Lower lobe of right lung (tissue), 2 donors: ENCODE measurements at places on chromosomes 2 and 18. TPM values are rescaled to one million over a fixed set of nuclear protein-coding genes. Genes with fewer than 3 reads are reported as not detected.

TMEM169 gene
- 1.2 TPM for total RNA-seq

TBR1 gene
- total RNA-seq = not detected

ANKRD29 gene
- 56.5 TPM for total RNA-seq

RAPGEF4 gene
- 14.6 TPM for total RNA-seq

TMEM37 gene
- total RNA-seq = 21.7 TPM

CFLAR gene
- total RNA-seq = 345 TPM

CD8B gene
- total RNA-seq = 1.5 TPM

KIF3C gene
- total RNA-seq = 6.0 TPM

CCDC85A gene
- total RNA-seq = 17.0 TPM

TCF7L1 gene
- total RNA-seq = 17.1 TPM

MGAT4A gene
- total RNA-seq = 82.0 TPM

SKOR2 gene
- not detected for total RNA-seq

FIGN gene
- 5.8 TPM for total RNA-seq

RUFY4 gene
- not detected for total RNA-seq

PLA2R1 gene
- total RNA-seq = 5.6 TPM

EFEMP1 gene
- total RNA-seq = 219 TPM

WNT10A gene
- 0.35 TPM for total RNA-seq

DYSF gene
- 41.2 TPM for total RNA-seq

ZNF638 gene
- total RNA-seq = 115 TPM

LTBP1 gene
- total RNA-seq = 34.7 TPM

CD8B2 gene
- total RNA-seq = 0.21 TPM

TTN gene
- 40.3 TPM for total RNA-seq

RNF125 gene
- total RNA-seq = 8.1 TPM

CCDC74A gene
- 4.9 TPM for total RNA-seq

IL18R1 gene
- 27.5 TPM for total RNA-seq

OXER1 gene
- 1.9 TPM for total RNA-seq

NT5C1B gene
- total RNA-seq = not detected

NAT8 gene
- not detected for total RNA-seq

PSTPIP2 gene
- 11.5 TPM for total RNA-seq

CLEC4F gene
- total RNA-seq = 0.71 TPM

SERPINB12 gene
- total RNA-seq = not detected

OR6B2 gene
- total RNA-seq = not detected

IL36A gene
- total RNA-seq = not detected

MYO5B gene
- total RNA-seq = 23.3 TPM

FBXO48 gene
- 2.3 TPM for total RNA-seq

RND3 gene
- 20.8 TPM for total RNA-seq

RGPD4 gene
- not detected for total RNA-seq

SLC4A3 gene
- total RNA-seq = 1.0 TPM

VWA3B gene
- 7.9 TPM for total RNA-seq

ARHGAP28 gene
- 13.1 TPM for total RNA-seq

GRP gene
- 1.7 TPM for total RNA-seq

SPATA3 gene
- total RNA-seq = not detected

MRPL33 gene
- 93.3 TPM for total RNA-seq

DSG3 gene
- not detected for total RNA-seq

IL1F10 gene
- total RNA-seq = not detected

NETO1 gene
- not detected for total RNA-seq

PRSS56 gene
- total RNA-seq = not detected

AGXT gene
- total RNA-seq = not detected

ASAP2 gene
- total RNA-seq = 24.3 TPM

VIT gene
- 4.2 TPM for total RNA-seq

MROH2A gene
- not detected for total RNA-seq

ERMN gene
- total RNA-seq = 0.21 TPM

CRYGD gene
- total RNA-seq = not detected

CRYGC gene
- total RNA-seq = not detected

SERPINB10 gene
- total RNA-seq = not detected
